ENCODE measurements at places on chromosomes 3 and 15.

DNA sequence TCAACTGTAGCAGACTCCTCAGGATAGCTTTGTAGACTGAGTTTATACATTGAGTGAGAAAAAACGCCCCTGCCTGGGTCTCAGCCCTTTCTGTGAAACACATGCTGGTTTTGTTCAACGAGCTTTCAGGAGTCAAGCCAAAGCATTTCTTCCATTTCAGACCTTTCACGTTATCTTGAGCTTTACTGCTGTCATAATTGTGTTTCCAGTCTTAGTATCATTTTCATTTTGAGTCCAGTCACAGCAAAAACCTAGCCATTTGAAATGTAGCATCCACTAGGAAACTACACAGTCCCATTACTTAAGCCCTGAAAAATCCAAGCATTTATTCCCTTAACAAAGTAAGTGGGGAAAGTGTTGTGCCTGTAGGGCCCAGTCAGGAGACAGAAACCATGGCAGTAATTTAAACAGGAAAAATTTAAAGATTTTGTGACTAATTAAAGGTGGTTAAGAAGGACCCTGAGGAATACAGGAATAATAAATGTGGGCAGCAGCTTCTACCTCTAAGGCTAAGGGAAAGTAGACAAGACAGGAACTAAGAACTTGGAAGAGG, 110.1 kb upstream of the ABHD17C start:
- DNase-seq = no peak

DNA sequence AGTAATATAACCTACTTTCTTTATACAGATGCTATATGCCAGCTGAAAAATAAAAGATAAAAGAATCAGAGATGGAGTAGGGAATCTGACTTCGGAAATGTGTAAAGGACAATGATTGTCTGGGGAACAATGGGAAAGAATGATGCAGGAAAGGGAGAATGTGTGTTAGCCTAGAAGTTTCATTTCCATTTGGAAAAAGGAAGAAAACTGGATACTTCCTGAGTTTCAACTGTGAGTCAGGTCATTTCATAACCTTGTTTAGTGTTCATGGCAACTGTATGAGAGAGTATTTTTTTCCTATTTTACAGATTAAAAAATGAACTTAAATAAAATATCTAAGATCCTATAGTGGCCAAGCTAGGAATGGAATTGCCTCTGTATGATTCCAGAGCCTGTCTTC, 261.3 kb upstream of the NECTIN3 start:
- no peak for DNase-seq

DNA sequence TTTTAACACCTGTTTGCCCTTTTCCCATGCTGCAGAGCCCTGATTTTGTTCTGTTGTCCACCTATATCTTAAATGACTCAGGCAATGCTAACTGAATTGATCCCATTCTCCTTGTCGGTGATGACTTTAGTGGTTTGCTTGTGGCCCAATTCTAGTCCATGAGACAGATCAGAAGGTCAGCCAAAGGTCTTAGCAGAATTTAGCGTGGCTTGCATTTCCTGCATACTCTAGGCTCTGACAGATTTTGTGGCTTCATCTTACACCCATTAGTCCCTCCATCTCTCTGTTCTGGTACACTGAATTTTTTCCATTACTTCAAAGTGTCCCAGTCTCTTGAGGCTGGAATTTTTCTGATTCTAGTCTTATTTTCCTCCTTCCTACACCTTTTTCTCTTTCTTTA, 161.9 kb downstream of the STAC start:
- no peak for DNase-seq

GRCh38 chr15:25715536-25716413, 147.4 kb downstream of the ATP10A start:
- no peak for DNase-seq

DNA sequence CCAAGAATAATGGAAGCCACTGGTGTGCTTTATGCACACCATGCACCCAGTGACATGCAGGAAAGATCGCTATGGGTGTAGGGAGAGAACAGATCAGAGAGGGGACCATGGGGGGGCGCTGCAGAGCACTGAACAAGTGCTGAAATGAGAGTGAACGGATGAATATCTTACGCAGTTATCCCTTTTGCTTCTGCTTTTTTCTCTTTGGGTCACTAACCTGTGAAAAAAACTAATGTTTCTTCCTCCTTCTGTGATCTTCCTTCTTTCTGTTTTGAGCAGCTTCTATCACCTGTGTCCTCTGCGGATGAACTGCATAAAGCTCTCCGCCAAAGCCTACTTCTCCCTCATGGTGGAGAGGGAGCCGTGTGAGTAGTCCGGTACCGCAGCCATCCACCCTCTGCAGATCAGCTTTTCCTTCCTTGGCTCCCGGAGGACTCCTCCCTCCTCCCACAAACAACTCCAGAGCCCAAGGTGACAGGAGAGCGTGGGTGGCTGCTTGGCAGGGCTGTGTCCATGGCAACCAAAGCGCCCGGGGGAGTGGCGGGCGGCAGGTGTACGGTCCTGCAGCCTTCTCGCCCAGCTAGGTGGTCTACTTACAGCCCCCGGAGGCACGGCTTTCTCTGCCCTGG, 106.2 kb downstream of the DGKG start:
- DNase-seq = no peak

- DNase-seq = no peak
Measured at GRCh38 chr15:50210462-50211157, 28.6 kb downstream of the SLC27A2 start.

DNA sequence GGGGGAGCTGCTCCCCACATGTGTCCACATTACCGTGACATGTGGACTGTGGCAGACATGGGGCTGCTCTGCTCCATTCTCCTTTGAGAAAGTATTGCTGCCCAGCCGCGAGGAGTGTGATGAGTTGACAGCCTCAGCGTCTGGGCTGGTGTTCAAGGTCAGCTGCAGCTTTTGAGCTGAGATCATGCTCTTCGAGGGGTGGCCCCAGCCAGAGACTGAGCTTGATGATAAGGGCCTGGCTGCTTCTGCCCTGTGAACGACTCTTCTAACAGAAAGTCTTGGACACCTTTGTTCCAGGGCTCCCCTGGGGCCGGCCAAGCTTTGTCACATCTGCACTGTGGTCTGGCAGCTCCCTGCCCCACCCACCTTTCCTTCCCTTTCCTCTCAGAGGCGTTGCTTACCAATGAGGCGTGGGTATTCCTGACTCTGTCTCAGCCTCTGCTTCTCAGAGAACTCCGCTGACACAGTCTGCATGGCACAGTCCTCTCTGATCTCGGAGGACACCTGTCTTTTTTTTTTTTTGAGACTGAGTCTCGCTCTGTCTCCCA, 86.6 kb downstream of the CHRD start:
- DNase-seq = no peak

DNA sequence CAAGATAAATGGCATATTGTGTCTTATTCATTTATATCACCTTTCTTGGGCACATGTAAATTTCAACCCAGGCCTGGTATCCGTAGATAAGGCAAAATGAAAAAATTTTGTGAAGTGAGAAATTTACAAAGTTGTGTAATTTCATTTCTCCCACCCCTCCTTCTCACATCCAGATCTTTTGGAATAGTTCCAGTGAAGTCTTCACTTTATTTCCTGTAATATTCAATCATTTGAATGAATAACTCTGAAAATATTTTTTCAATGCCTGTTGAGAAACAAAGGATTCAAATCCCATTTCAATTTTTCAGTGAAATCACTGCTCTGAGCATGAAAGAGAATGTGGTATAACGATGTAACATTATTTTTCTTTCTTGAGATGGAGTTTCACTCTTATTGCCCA, 53.4 kb downstream of the BTLA start:
- DNase-seq = no peak

DNA sequence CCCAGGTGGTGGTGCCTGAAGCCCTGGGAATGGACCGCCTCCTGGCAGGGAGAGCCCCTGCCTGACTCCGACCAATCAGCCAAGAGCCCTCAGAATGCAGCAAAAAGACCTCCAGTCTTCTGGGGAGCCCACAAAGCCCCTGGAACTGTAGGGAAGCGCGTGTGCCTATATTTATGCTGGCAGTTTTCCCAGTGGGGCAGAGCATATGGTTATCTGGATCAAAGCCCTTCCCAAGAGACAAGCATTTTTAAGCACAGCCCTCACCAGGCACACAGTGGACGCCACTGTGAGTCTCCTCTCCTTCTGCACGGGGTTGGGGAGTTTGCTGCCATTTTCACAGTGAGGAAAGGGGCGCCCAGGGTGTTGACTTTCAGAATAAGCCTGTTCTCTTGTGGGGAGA, 80.9 kb upstream of the RPL32 start:
- no peak for DNase-seq

DNA sequence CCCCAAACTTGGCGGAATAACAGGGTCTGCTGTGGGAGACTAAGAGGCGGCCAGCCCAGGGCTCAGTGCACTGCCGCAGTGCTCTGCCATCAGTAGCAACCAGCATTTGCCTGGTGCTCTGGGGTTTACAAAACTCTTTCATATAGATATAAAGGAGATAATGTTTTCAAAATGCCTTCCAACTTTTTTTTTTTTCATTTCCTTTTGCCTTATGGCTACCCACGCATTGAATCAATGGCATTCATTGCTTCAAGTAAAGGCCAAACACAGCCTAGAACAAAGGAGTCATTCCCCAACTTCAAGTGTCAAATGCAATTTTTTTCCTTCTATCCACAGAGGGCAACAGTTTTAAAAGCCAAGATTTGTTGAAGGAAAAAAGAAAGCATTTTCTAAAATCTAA, 11.6 kb upstream of the SLC24A5 start:
- no peak for DNase-seq

DNA sequence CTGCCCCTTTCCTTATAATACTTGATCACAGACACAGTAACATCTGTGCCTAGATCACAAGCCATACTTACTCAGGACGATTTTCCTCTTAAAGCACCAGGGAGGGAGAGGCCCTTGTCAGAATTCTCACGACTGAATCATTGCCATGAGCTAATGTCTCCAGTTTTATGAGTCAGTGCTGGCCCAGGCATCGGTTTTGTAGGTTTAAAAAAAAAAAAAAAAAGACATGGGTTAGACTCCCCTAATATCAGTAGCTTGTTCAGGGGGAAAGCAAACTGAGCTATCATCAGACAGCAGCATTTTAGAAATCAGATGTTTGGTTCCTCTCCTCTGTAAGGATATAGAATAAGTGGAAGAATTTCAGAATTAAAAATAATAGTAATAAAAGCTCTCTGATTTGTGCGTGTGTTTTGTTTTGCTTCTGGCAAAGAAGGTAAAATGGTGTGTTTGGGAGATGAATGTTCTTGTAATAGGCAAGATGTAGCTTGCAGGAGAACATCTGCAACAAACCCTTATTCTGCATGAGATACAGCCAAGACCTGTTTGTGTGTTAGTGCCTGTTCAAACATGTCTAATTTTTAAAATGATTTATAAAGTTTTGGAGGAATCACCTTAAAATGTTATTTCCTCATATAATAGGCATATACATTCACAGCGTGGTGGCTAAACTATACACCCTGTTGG, 193.6 kb downstream of the TP63 start:
- DNase-seq = no peak

DNA sequence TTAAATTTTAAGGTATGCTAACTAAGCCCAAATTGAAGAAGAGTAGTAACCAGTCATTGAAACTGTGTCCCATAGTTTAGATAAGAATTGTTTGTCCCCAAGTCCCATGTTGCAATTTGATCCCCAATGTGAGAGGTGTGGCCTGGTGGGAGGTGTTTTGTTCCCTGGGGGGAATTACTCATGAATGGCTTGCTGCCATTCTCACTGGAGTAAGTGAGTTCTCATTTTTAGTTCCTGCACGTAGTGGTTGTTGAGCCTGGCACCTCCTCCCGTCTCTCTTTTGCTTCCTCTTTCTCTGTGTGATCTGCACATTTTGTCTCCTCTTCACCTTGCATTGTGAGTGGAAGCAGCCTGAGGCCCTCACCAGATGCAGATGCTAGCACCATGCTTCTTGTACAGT, 1271.0 kb downstream of the NSUN3 start:
- no peak for DNase-seq

GRCh38 chr15:29747837-29748417, 74.3 kb downstream of the TJP1 start:
- DNase-seq = no peak

DNA sequence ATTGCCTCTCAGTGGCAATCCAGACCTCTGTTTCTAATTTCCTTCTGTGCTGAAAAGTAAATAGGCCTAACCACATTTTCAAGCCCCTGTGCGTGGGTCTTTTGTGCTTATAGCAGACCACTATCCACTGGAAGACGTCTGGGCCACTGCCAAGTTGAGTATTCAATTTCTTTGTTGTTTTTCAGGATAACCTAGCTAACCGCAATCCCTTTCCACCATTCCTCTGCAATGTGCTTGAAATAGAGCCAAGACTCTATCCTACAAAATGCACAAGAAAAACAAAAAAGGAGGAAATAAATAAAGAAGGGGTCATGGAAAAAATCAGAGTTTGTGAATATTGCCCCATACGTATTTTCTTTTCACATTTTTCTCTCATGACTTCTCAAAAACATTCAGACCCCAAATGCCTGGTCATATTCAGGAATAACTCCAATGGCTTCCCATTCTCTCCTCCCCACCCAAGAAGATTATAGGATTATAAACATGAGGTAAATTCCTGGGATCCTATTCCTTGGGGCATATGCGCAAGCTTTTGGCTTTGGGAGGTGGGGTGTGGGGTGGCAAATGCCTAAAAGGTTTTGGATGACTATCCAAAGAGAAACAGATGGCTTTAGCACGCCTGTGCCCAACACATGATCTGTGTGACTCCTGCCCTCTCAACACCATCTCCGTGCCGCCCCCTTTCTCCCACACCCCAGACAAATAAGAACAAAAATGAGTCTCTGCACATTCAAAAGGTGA, 217.9 kb upstream of the THBS1 start:
- DNase-seq = no peak

GRCh38 chr15:43625106-43625505, 6.5 kb upstream of the STRC start:
- no peak for DNase-seq

DNA sequence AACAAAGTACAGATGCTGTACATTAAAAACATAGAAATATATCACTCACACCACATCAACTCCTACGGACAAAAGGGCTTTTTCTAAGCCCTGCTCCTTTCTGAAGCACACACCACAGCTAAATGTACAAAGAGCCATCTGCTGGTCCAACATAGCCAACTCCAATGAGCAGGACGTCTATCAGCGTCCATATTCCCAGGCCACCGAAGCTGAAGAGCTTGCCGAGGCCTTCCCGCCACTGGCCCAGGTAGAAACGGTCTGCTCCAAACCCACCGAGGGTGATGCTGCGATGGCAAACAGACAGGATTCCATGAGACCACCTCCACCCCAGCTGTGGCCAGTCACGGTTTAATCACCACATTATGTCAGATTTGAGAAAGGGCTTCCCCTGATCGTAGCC, 9.8 kb downstream of the TM2D3 start:
- no peak for DNase-seq
